Right renal cortex interstitium (tissue), 3 donors: ENCODE measurements at places on chromosomes 7 and 10.

DNA sequence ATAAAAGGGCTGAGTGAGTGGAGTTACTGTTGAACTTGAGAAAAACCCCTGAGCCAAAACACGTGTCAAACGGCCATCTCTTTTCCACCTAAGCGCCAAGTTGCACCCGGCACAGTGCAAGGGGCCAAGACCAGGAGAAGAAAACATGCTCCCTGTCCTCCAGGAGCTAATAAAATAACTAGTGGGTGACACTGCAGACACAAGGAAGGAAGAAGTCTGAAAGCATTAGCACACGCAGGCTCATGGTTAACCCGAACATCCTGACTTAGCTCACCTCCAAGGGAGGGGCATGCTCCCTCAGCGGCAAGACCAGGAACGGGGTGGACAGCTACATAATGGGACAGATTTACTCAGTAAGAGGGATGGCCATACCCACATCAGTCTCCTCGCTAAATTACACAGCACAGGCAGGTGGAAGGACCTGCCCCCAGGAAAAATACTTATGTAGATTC lies 65.0 kb downstream of the PIP4K2A start:
- no peak for DNase-seq

- no peak for DNase-seq
Measured at GRCh38 chr7:102169651-102170392, 116.8 kb upstream of the SH2B2 start.

DNA sequence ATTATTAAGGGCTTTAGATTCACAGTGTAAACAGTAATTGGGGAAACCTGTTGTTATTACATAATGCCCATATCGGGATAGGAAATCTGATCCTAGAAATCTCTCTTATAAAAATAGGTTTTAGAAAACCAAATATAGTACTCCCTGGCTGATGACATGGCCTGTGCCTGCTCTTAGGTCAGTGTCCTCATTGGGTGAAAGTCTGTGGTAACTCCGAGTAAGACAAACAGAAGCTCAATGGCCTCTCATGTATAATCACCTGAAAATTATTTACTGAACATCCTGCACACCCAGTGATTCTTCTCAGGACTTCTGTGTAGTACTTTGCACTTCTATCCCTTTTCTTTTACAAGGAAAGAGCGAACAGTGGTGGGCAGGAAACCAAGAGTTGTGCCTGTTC lies 37.8 kb downstream of the SEM1 start:
- DNase-seq: no peak

DNA sequence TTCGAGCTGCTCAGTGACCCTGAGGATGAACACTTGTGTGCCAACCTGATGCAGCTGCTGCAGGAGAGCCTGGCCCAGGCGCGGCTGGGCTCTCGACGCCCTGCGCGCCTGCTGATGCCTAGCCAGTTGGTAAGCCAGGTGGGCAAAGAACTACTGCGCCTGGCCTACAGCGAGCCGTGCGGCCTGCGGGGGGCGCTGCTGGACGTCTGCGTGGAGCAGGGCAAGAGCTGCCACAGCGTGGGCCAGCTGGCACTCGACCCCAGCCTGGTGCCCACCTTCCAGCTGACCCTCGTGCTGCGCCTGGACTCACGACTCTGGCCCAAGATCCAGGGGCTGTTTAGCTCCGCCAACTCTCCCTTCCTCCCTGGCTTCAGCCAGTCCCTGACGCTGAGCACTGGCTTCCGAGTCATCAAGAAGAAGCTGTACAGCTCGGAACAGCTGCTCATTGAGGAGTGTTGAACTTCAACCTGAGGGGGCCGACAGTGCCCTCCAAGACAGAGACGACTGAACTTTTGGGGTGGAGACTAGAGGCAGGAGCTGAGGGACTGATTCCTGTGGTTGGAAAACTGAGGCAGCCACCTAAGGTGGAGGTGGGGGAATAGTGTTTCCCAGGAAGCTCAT lies 1.1 kb downstream of the DDIT4 start:
- no peak for DNase-seq

DNA sequence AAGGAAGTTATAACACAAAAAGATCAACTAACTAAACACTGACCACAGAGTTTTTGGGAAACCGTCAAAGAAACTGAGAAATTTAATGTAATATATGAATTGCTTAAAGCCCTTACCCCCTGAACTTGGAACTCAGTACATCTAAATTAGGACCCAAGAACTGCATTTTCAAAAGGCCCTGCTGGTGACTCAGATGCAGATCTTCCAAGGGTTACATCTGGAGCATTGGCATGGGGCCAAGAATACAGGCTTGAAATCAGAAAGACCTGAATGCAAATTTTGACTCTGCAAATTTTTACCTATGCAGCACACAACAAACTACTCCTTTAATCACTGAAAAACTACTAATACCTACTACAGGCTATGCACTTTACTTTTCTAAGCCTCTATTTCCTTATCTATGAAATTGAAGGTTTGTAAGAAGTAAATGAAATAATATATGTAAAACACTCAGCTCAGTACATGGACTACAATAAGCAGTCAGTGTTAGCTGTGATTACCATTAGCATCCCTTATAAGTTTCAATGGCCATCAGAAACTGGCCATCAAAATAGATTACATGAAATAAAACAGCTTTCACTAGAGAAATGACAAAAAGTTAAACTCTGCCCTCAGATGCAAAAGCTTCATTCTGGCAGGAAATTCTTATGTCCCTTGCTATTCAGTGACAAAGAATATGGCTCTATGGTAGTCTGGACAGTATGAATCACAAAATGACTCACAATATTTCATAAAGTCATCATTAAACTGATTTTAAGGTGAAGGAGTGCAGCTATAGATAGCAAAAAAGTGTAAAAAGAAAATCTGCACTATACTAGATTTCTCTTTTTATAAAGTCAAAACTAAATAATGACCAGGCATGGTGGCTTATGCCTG lies 43.6 kb downstream of the NSUN6 start:
- no peak for DNase-seq

- DNase-seq: no peak
Measured at GRCh38 chr7:140661124-140661523, 11.6 kb upstream of the ADCK2 start.
